ENCODE measurements at places on chromosomes 5 and 9.

- DNase-seq, result no peak
These were observed 19.1 kb upstream of the TRIO start for GRCh38 chr5:14123974-14124482.

DNA sequence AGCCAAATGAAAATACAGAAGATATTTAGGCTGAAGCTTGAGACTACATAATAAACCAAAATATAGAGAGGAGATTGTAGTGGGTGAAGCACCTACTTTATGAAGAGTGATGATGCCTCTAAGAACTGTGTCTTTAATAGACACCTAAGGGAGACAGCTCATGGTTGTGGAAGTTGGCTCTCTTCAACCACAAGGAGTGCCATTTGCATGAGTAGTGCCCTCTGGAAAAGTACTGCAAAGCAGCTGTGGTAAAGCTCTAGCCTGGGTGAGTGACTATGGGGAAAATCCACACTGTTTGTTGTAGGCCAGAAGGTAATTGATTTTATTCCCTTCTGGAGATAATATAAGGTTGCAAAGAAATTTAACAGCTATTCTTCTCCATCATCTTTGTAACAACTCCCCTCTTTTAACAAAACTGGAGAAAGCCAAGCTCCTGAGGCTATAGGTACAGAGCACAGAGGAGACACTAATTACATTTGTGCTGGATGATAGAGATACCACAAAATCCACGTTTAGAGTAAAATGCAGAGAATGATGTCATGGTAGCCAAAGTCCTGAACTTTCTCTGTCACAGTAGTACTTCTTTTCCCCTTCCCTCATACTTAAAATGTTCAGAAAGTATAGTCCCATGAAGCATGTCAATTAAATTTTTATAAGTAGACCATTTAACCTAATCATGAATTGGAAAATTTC lies 122.8 kb downstream of the STARD4 start:
- DNase-seq, result peak; percentile 78

GRCh38 chr5:150763023-150763769 lies 4.4 kb upstream of the DCTN4 start:
- DNase-seq, result peak; percentile 81

- no peak for DNase-seq
These were observed 90.1 kb downstream of the PAPPA start for GRCh38 chr9:116243708-116244107.

DNA sequence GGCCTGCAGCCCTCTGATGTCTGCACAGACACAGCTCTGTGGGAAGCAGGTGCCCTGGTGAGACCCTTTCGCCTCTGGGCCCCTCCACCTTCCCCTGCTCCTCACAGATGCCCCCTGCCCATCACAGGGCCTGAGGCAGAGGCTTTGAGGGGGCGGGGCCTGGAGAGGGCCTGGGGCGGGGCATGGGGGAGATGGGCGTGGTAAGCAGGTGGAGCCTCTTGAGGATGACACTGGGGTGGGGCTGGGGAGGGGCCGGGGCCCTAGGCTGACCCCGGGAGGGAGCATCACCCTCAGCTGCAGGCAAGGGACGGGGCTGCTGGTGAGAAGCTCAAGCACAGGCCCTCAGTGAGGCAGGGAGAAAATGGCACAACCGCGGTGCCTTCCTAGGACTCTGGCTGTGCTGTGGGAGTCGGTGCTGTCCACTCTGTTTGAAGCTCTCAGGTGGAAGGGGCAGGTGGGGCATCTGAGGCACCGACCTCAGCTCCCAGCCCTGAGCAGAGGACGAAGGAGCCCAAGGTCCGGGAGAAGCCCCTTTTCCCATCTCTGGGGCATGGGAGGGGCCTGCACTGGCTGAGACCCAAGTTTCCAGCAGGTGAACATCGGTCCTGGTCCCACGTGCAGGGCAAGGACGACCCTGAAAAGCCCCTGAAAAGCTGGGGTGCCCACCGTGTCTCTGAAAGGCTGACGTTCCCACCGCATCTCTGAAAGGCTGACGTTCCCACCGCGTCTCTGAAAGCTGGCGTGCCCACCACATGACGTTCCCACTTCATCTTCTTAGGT lies 17.5 kb upstream of the SLC9A3 start:
- DNase-seq, result no peak

GRCh38 chr5:113062869-113063508 lies 86.4 kb downstream of the DCP2 start:
- DNase-seq, result no peak

DNA sequence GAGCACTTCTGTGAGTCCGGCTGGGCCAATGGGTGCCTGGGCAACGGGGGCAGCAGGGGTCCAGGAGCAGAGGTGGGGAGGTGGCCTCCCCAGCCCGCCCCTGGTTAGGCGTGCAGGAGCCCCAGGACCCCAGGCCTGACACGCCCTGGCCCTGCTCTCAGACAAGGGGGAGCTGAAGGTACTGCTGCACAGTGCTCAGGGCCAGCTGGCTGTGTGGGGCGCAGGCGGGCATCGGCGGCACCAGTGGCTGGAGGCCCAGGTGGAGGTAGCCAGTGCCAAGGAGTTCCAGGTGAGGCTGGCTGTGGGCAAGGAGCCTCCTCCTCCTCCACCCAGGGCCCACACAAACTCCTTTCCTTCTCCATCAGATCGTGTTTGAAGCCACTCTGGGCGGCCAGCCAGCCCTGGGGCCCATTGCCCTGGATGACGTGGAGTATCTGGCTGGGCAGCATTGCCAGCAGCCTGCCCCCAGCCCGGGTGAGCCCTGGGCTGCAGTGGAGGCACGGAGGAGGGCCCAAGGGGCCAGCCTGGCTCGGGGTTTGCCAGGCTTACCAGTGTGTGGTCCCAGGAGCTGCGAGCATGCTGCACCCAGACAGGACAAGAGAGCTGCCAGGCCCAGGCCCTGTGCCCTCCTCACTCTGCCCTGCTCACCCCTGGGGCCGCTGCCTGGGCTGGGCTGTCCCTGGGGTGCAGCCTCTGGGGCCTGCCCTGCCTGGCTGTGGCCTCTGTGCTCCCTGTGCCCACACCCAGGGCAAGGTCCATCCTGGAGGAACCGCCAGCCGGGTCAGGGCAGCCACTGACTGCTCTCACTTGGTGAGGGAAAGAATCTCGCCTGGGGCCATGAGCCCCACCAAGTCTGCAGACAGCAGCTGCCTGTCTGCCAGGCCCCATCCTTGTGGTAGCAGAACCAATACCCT lies 7.0 kb downstream of the MAMDC4 start:
- peak; percentile 57 for DNase-seq

- peak; percentile 16 for DNase-seq
These were observed 29.3 kb downstream of the SGCD start for GRCh38 chr5:156356238-156356637.

GRCh38 chr5:134123360-134123759 lies 8.9 kb downstream of the TCF7 start:
- DNase-seq, result no peak

GRCh38 chr9:80698725-80699410 lies 990.5 kb downstream of the TLE1 start:
- no peak for DNase-seq

DNA sequence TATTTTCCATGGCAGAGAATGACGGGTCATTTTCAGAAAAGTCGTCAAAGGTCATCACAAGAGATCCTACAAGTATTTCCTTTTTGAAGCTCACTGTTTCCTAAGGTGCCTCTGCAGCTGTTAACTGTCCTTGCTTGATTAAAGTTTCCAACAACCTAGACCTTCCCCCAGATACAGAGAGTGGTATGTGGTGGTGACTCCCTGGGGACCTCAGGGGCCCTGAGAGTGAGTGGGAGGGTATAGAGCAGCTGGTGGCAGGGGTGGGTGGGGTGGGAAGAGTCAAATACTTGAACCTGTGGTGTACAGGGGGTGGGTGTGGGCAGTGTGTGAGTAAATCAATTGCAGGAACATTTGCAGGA lies 1.6 kb upstream of the CD72 start:
- DNase-seq, result no peak

DNA sequence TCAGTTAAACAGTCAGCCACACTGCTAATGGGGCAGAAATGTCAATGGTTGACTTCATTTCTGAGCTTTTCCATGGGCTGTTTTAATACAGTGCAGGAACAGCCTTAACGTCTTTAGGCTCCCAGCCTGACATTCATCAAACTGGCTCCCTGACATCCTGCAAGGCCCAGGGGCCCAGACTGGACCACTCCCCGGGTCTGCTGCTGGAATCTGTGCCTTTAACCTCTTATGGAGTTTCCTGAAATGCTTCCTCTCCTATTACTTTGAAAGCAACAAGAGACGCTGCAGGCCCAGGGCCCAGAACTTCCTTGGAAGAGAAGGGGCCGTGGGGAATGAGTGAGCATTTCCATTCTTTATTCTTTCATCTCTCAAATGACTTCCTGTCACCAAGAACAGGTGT lies 216.8 kb upstream of the PANK3 start:
- DNase-seq, result no peak

DNA sequence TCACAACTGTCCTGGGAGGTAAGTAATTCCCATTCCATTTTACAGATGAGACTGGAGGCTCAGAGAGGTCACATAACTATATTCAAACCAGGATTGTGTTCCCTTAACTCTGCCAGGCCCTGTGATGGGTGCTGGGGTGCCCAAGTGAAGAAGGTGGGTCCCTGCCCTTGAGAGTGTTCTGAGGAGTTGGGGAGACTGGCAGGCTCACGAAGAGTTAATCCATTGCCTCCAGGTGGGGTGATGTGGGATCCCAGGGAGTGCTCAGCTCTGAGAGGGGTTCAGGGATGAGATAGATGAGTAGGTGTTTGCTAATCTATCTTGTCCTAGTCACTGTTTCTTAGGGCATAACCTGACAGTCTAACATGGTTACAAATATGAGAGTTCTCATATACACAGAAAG lies 36.7 kb downstream of the GSN start:
- no peak for DNase-seq

DNA sequence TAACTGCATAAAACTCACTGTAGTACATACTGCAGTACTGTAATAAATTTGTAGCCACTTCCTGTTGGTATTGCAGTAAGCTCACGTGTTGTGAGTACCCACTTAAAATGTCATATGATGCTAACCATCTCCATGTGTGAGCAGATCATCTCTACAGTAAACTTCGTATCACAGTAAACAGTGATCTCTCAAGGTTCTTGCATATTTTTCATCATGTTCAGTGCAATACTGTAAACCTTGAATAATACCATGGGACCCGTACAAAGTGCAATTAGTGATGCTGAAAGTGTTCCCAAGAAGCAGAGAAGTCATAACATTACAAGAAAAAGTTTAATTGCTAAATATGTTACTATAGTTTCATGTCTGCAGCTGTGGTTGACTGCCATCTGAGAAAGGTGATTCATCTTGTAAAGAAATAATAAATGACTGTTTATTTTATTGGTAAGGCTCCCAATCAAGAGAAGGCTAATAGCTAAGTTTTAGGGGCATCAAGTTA lies 253.8 kb upstream of the POU5F2 start:
- peak; percentile 84 for DNase-seq
